Heart right ventricle (tissue), 16 donors: ENCODE measurements at places on chromosomes 11 and 22.

- no peak for DNase-seq
Measured at GRCh38 chr11:112345706-112346105, 85.0 kb upstream of the PLET1 start.

GRCh38 chr22:33923660-33924246, 3.5 kb upstream of the LARGE1 start:
- peak; percentile 74 for DNase-seq

DNA sequence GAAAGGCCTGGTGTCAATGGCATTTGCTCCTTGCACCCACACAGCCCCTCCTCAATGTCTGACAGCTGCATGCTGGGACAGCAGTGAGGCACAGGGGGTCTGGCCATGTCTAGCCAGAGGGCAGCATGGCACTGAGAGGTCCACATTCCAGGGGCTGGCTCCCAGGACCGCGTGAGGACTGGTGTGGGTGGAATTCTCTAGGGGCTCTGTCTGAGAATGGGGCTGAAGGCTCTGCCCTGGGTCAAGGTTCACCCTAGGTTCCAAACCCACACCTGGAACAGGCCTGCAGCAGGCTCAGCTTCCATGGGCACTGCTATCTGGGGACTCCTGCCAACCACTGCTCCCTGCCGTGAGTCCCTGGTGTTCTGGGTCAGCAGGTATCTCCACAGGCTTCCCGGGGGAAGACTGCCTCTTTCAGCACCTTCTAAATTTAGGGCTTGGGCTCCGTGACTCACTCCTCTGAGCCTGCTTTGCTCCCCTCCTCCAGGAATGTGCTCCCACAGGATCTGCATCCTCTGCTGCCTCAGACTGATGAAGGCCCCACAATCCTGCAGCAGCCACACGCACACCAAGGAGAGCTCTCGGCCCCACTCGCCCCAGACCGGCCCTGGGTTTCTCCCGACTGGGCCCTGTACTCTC, 4.2 kb downstream of the STARD10 start:
- DNase-seq = peak; percentile 44

GRCh38 chr22:46455446-46455845, 82.0 kb downstream of the CELSR1 start:
- no peak for DNase-seq

DNA sequence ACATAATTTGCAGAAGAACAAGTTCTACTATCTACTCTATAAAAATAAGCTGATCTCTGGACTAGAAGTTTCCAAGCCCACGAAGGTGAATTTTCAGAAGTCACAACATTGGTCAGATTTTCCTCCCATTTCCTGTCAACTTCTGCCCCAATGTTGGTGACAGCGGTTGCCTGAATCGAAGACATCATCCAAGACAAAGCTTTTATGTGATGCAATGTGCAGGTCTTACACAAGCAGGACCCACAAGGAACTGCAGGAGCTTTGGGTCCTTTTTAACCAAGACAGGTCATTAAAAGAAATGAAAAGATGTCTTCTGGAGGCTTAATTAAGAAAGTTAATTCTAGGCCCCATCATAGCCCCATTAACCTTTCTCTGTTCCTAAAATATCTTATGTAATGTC, 125.6 kb upstream of the BLID start:
- no peak for DNase-seq

GRCh38 chr11:71564430-71564829, 933 bp upstream of the KRTAP5-10 start:
- DNase-seq = no peak

DNA sequence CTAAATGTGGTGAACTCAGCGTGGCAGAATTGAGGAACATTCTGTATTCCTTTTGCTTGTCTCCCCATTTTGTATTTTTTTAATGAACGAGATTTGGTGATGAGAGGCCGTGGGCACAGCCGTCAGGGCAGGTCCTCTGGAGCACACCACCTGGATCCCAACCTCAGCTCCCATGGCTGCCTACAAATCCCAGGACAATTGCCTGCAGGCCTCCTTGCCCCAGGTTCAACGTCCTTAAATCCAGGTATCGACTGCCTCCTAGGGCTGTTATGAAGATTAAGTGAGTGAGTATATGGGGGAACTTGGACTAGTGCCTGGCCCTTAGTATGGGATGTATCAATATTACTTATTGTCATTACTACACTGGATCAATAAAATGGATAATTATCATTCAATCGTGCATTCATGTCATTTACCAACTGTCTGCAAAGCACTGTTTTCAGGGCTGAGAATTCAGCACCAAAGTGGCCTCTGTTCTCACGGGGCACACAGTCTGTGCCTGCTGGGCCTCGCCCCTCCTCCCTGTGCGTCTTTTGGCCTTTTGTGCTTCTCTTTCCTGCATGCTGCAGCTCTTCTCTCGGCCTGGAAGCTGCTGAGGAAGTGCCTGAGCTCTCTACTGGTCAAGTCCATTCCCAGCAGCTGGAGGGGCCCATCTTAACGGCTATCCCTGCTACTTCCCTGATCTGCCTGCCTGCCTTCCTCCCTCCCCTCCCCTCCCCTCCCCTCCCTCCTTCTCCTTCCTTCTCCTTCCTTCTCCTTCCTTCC, 1343.7 kb downstream of the BRD1 start:
- no peak for DNase-seq

- DNase-seq = no peak
Measured at GRCh38 chr22:44291265-44291664, 21.5 kb downstream of the SHISAL1 start.

DNA sequence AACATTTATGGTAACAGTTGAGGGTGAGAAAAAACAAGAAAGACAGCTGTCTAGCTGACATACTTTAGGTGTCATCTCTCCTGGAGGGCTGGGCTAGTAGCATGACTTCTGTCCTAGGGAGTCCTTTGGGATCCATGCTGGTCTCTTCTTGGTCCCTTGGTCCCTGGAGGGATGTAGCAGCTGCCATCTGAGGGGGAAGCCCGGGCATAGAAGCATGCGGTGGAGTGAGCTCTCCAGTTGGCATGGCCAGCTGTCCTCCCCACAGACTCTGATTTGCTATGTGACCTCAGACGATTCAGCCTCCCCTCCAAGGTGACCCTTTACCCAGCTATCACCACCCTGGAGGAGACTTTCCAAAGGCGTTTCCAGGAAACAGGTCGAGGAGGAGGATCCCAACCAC, 28.7 kb downstream of the POU2F3 start:
- no peak for DNase-seq

- DNase-seq = no peak
Measured at GRCh38 chr11:116375221-116375620, 397.6 kb downstream of the BUD13 start.

GRCh38 chr11:128772814-128773213, 78.9 kb downstream of the FLI1 start:
- DNase-seq = peak; percentile 42

DNA sequence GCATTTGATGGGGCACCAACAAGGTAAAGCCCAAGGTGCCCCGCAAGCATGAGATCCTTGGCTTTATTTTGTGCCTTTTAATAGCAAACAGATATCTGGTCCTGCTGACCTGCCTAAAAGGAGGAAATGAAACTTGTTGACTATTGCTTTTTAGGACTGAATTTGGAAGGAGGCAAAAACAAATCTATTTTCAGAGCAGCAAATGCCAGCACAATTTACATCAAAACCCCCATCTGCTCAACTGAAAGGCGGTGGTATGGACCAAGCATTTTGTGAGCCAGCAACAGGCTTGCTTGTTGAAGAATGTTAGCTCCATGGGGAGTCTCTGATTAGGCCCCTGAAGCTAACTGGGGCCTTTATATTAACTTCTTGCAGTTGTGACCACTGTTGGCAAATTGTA, 192.6 kb upstream of the E2F8 start:
- DNase-seq = no peak
